ENCODE measurements at places on chromosomes 11 and 22.

DNA sequence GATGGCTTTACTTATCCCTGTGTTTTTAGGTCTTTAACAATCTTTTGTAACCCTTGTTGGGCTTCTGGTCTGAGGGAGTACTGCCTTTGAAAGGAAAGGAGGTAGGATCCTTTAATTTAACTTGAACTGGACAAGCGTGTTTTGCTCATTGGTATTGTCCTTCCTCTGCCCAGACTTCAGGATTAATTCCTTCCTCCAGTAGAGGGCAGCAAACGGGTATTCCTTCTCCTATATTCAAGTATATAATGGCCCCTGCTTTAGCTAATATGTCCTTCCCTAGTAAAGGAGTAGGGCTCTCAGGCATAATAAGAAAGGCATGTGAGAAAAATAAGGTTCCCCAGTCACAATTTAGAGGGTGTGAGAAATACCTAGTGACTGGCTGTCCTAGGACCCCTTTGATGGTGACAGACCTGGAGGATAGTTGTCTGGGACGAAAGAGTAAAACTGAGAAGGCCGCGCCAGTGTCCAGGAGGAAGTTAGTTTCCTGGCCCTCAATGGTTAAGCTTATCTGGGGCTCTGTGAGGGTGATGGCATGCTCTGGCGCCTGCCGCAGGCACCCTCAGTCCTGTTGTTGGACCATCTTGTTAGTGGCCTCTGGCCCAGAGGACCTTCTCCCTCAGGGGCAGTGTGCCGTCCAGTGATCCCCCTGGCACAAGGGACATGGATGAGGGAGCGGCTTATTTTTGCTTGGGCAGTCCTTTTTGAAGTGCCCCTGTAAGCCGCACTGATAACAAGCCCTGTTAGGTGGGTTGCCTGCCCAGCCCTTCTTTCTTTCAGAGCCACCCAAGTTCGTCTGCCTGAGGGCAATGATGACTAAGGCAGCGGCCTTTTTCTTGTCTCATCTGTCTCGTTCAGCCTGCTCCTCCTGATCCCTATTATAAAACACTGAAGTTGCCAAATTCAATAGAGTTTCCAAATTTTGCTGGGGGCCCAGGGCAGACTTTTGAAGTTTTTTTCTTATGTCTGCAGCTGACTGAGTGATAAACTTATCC is 51.8 kb downstream of the C11orf71 start:
- no peaks in the 10 kb centered on the region for H3K27me3 ChIP-seq
- H3K36me3 ChIP-seq, result no peaks in the 10 kb centered on the region
- DNase-seq, result peak; percentile 51
- no peak overlapping the region for H3K4me3 ChIP-seq

DNA sequence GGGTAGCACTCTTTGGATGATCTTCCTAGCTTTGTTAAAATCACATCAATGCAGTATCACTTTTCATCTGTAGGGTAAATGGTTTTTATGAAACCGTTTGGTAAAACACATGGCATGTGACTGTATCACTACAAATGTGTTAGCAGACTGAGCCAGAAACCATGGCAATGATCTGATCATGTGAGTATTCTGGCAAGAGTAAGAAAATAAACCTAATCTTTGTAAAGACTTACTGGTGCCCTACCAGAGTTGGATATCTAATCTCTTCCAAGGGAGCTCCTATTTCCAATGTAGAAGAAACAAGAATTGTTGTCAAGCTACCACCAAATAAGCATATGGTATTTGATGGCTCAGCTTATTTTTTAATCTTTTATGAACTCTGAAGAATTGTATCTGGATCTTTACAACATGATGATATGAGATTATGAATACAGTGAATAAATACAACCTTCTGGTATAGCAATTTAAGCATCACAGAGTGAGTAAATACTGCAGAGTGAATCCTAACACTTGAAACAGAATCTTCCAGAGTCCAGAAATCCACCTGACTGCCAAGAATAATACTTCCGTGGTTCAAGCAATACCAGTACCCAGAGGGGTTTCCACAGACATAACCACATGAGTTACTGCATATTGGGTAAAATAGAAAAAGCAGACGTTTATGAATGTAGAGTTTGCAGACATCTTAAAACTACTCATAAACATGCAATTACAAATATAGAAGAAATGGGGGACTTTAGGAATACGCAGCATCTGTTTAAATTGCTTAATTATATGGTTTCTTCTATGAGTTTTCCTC is 238.8 kb downstream of the TTC28 start:
- no peak overlapping the region for H3K27ac ChIP-seq
- DNase-seq, result no peak
- H3K27me3 ChIP-seq, result peaks cover 72% of the 10 kb centered on the region
- H3K4me3 ChIP-seq, result no peak overlapping the region

DNA sequence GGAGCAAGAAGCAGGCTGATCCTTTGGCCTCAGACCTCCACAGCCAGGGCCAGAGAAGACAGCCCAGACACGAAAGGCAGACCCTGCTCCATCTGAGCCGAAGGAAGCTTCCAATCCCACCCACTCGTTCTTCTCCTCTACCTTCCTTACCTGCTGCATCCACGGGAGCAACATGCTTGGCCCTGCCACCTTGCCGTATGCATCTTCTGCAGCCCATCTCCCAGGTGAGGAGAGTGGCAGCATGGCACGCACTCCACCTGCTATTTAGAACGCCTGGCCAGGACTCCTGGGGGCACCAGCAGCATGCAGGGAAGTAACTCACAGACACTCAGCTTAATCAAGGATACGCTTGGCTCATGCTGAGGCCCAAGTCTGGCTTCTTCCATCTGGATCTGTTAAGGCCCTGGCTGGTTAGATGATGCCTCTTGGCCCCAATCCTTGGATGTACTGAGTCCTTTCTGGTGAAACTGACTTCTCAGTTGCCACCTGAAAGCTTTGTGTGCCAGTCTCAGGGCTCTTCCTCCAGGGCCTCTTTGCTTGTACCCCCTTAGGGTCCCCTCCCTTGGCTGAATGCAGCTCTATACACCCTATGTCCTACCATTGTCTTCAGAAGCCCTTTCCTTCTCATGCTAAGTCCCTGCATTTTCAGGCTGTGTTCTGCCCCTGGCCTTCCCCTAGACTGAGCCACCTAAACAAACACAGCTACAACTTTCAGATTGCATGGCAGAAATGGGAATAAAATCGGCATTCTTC is 604.9 kb downstream of the BUD13 start:
- no peaks in the 10 kb centered on the region for H3K4me1 ChIP-seq
- H3K27me3 ChIP-seq, result peaks cover 6% of the 10 kb centered on the region
- no peak overlapping the region for H3K27ac ChIP-seq
- DNase-seq, result no peak
- H3K4me3 ChIP-seq, result no peak overlapping the region
- no peaks in the 10 kb centered on the region for H3K36me3 ChIP-seq

- no peak overlapping the region for H3K4me3 ChIP-seq
- H3K4me1 ChIP-seq, result no peaks in the 10 kb centered on the region
- H3K27ac ChIP-seq, result no peak overlapping the region
- no peaks in the 10 kb centered on the region for H3K36me3 ChIP-seq
- H3K27me3 ChIP-seq, result peaks cover 15% of the 10 kb centered on the region
- no peak for DNase-seq
These were observed 51.5 kb downstream of the PAMR1 start for GRCh38 chr11:35473795-35474374.

DNA sequence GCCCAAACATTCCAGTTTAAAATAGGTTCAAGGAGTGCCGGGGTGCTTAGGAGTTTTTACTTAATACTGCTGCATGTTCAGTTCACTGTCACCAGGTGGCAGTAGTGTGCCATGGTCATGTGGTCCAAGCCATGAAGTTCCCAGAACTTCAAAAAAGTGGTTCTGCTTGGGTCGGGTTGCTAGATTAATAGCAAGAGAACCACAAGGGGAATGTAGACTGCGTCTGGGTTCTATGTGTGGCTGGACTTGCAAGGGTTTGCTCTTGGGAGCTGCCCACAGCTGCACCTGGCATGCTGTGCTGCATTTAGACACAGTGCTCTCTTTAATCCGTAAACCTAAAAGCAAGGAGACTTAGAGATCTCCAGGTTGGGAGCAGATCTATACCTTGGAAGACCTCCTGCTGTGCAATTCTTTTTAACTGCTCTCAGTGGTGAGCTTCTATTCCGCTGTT is 6.5 kb upstream of the SPON1 start:
- no peak overlapping the region for H3K4me3 ChIP-seq
- no peak overlapping the region for H3K27ac ChIP-seq
- H3K36me3 ChIP-seq, result no peaks in the 10 kb centered on the region
- H3K27me3 ChIP-seq, result peaks cover 25% of the 10 kb centered on the region
- DNase-seq, result peak; percentile 54
- H3K4me1 ChIP-seq, result peaks cover 5% of the 10 kb centered on the region

- no peak for DNase-seq
- no peaks in the 10 kb centered on the region for H3K36me3 ChIP-seq
- H3K4me3 ChIP-seq, result no peak overlapping the region
These were observed 40.4 kb downstream of the GAB4 start for GRCh38 chr22:16967453-16968217.
